CD4-positive, alpha-beta memory T cell (primary cell): ENCODE measurements at places on chromosomes 5 and 9.

GRCh38 chr5:176817841-176818377 lies 7.5 kb downstream of the UNC5A start:
- DNase-seq = no peak

- no peak for DNase-seq
Measured at GRCh38 chr9:114177423-114178064, 22.2 kb downstream of the COL27A1 start.

DNA sequence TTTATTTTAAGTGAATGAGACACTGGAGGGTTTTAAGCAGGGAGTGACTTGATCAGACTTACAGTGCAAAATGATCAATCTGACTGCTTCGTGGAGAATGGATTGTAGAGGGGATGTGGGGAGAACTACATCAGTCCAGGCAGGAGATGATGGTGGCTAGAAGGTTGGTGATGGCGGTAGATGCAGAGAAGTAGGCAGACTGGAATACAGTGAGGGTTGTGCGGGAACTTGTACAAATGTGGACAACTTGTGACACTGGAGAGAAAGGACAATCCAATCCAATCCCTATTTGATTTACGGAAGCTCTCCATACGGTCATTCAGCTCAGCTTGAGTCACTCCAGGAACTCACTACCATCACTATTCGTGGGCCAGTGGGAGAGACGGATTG lies 593 bp downstream of the TIGD6 start:
- no peak for DNase-seq

- DNase-seq = no peak
Measured at GRCh38 chr5:153498516-153498915, 8.0 kb downstream of the GRIA1 start.

DNA sequence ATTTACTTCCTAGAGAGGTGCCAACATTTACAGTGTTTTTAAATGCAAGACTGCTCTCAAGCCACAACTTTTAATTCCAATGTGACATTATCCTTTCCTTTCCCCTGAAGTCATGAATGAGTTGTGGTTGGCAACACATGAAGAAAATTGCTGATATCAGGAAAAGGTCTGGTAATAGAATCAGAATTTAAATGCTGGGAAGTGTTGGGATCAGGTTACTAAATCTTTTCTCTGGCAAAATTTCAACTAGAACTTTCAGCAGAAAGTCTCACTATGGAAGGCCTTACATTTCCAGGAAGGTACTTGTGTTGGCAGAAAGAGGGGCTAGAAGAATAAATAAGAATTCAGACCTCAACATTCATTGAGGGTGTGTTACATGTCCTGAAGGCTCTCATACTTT lies 10.6 kb upstream of the SLC44A1 start:
- no peak for DNase-seq

DNA sequence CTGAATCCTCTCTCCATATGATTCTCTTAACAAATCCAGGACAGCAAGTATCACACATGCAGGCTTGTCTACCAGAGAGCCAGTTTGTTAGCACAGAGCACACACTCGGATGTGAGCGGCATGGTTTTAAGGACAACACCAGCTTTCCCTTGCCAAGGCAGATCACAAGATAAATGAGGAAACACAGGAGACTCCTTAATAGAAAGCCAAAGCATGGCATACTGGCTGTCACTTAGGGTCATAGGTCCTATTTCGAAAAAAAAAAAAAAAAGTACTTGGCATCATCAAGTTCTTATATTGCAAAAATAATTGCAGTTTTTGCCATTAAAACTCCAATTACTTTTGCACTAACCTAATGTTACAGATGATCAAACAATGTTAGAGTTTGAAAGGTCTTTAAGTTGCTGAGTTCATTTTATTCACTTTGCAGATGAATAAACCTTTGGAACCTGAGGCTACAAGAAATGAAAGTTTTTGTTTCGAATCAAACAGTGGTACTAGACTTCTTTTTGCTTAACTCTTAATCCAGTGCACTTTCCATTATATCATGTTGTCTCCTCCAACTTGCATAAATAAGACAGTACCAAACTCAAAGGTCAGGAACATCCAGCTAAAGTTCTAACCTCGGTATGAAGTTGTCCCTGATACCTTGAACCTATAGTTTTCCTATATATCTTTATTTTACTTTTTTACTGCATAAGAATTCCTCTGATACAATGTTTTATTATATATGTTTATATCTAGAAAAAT lies 138.5 kb downstream of the MPDZ start:
- DNase-seq = no peak

GRCh38 chr5:56148453-56148971 lies 84.6 kb downstream of the ANKRD55 start:
- no peak for DNase-seq

DNA sequence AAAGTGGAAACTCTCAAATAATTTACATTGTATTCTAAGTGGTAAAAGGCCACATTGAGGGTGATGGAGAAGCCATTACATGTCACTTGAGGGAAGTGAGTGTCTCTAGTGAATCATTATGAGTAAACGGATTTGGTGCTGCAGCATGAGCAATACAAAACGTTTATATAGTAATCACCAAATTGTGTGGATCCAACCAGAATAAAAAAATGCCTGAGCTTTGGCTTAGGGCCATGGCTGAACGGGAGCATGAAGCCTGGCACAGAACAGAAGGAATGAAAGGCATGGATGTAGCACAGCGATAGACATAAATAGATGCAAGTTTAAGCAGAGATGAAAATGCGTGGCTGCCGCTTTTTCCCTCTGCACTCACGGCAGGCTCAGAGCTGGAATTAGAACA lies 58.3 kb downstream of the PTTG1 start:
- DNase-seq = no peak

DNA sequence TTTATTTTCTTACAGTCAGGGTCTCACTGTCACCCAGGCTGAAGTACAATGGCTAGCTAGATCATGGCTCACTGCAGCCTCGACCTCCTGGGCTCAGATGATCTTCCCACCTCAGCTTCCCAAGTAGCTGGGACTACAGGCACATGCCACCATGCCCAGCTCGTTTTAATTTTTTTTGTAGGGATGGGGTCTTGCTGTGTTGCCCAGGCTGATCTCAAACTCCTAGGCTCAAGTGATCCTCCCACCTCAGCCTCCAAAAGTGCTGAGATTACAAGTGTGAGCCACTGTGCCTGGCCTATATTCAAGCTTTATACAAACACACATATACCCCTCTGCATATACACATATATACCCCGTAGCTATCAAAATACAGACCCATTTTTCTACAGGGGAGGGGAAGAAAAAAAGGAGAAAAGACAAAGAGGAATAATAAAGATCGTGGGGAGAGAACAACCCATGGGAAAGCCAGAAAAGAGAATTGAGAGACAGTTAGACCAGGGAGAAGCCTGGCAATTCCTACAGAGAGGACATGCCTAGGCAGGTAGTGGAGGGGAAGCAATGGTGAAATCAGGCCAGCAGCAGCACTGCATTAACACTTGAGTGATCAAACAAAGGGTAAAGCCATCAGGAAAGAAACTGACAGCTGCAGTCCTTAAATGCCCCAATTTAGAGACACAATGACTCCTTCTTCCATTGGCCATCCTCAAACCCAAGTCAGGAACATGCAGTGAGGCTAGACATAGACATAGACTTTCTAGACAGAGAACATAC lies 102.7 kb downstream of the EFNA5 start:
- DNase-seq = no peak

GRCh38 chr5:58752104-58752503 lies 169.2 kb downstream of the RAB3C start:
- DNase-seq = no peak

DNA sequence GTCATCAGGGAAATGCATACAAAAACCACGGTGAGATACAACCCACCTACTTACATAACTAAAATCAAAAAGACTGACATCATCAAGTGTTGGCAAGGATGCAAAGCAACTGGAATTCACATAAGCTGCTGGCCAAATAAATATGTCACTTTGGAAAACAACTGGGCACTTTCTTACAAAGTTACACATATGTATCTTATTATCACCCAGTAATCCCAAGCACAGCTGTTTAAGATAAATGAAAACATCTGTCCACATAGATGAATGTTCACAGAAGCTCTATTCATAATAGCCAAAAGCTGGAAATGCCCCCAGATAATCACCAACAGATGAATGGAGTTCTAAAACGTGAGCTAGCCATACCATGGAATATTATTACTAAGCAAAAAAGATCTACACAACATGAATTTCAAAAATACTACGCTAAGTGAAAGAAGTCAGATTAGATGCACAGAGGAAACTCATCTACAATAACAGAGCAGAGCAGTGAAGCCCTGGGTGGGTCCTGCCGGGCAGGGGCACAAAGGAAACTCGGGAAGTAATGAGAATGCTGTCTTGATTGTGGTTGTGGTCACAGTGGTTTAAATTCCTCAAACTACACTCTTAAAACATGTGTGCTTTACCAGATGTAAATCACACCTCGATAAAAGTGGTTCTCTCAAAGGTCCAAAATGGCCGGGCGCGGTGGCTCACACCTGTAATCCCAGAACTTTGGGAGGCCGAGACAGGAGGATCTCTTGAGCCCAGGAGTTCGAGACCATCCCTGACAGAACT lies 8.5 kb downstream of the CAMSAP1 start:
- DNase-seq = no peak

DNA sequence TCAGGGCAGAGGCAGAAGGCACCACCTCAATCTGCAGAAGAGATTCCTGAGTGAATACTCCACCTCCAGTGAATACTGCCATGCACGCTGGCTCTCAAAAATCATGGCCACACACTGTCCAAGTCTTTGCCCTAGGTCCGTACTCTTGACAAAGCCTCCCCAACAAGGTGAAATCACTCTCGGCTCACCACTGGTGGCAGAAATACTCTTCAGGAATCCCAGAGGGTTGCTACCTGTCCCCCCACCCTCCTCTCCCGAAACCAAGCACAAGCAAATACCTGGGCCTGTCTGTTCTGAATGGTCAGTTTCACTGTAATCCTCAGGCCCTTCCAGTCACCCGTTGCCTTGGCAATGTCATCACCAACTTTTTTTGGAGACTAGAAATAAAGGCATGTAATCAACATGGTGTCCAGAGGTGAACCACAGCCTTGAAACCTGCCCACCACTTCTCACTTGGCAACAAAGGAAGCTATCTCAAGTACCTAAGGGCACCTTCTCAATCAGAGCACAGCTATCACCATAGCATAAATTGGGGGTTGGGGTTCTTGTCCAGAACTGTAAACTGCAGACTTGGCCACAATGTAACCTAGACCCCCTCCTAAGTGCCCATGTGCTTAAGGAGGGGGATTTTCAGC lies 1.8 kb downstream of the RPL12 start:
- DNase-seq = no peak

GRCh38 chr9:70073193-70073592 lies 29.5 kb downstream of the MAMDC2 start:
- DNase-seq = no peak

GRCh38 chr5:40141896-40142295 lies 537.8 kb upstream of the PTGER4 start:
- DNase-seq = no peak

GRCh38 chr5:51159164-51159563 lies 224.1 kb upstream of the ISL1 start:
- no peak for DNase-seq

GRCh38 chr9:72356041-72356582 lies 8.9 kb downstream of the ZFAND5 start:
- no peak for DNase-seq

DNA sequence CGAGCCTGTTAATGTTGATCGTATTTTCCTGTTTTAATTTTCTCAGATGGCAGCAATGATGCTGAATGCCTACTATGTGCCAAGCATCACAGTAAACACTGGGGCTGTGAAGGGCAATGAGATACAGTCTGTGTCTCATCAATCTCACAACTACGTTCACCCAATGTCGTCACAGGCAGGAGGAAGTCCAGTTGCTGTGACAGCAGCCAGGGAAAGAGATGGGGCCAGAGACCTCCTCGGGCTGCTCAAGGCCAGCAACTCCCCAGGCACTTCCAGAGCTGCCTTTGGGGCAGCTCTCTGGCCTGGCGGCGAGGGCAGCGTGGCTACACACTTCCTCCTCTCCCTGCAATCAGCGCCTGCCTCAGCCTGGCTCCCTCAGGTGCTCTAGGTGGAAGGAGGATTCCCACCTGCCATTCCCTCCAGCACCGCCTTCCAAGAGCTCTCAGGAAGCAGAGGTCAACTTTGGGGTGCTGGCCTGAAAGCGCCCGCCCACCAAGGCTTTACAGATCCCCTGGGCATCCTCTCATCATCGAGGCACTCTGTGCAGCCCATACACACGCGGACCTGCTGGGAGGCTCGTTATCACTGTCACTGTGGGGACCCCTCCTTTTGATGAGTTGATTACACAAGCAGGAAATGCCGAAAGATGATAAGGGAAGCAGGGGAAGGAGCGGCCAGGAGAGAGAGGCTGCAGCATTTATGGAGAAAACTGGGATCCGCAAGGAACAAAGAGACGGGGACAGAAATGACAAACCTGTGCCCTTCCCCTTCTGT lies 159.2 kb downstream of the ZDHHC21 start:
- DNase-seq = no peak

- no peak for DNase-seq
Measured at GRCh38 chr9:119003882-119004617, 365.2 kb downstream of the BRINP1 start.

DNA sequence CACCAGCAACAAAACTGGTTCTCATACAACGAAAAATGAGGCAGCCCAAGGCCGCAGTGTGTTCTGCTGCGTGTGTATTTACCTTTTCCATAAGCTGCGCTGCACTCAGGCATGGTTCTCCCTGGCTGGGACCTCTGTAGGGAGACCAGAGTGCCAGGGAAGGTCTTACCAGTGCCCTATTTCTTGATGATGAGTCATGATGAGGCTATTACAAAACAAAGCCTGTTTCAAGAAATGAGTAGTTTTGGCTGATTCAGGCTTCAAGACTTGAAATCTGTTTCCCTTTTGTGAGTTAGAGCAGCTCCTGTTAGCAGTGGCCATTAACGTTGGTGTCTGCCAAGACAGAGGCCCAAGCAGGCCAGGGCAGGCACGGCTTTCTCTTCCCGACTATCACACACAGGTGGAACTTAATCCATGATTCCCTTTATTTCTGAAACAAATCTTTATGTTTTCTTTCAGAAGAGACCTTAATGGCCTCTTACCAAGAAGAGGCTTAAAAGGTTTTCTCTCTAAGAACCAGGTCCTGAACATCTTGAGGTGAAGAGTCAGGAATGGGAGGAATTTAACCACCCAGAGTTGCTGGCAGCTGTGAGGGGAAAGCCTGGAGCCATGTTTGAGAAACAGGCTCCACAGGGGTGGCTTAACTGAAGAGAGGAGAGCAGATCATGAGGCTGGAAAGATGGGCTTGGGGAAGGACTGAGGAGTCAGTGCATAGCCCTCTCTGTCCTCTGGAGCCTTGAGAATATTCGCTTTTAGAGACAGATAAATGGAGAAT lies 41.4 kb upstream of the TIFAB start:
- no peak for DNase-seq

DNA sequence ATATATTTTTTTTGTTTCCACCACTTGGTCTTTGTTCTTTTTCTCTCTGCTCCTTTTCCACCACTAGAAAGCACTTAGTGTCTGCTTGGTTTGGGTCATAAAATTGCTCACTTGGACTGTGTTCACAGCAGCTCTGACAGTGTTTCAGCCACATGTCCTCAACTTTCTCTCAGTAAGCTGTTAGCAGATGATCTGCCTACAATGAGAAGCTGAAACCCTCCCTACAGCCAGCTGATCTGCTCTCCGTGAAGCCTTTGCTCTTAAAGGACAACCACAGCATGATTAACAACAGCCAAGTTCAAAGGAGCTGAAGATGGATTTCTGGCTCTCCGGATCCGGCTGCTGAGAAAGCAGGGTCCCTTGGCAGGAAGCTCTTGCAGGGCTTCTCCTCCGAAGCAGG lies 31.6 kb downstream of the PRLR start:
- DNase-seq = no peak
